ENCODE measurements at places on chromosomes 11 and 22.
A peak's percentile ranks its signal among the peaks of the same experiment; 100 is the strongest.

- no peak for DNase-seq
These were observed 5.9 kb downstream of the RANGAP1 start for GRCh38 chr22:41280065-41280464.

GRCh38 chr11:65560555-65561418, 2.6 kb upstream of the LTBP3 start:
- DNase-seq = no peak

DNA sequence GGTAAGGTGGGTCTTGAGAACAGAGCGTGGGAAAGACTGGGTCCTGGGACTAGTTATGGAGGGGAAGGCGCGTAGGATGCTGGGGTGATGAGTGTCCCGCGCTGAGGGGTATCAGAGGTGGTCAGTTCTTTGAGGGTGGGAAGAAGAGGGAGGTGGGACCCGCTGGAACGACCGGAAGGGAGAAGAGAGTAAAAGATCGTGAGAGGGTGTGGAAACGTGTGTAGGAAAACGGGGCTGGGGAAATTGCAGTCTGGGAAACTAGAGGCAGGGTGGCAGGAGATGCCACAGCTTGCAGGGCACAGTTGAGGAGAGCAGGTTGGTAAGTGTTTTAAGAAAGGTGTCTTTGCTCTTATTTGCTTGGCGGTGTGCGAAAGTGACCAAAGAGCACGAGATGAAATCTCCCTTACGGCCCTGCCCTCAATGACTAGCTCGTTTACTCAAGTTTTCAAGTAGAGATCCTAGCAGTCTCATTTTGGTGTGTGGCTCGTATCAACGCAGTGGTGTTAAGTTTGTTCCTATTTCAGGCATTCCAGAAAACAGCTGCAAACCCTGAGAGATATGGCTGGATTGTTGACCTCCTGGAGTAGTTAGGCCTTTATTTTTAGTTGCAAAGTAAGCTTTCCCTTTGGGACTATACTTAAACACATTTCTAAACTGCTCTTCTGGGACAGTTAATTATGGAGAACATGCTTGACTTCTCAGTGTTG, 615 bp downstream of the STT3A start:
- DNase-seq = no peak

DNA sequence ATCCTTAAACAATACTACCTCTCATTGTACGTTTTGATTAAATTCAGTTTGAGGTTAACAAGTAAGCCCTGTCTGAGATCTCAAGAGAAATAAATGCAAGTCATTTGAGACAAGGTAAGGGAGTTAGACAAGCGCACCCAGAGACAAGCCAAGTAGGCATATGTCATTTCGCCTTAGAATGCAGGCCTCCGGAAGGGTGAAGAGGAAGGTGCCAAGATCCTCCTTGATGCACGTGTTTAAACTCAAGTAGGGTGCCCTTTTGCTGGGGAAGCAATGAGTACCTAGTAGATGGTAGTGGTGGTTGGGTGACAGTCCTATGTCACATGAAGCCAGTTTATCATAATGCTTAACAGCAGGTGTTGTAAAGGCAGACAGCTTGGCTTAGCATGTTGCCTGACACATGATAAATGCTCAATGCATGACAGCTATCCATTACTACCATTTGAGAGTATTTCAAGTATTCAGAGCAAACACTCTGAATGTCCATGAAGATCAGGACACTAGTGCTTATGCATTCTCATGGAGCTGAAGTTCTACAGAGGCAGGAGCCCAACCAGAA, 415.9 kb downstream of the TMEM135 start:
- no peak for DNase-seq

- DNase-seq = no peak
These were observed 904 bp upstream of the ANGPTL5 start for GRCh38 chr11:101917226-101917625.

GRCh38 chr22:28914201-28914600, 30.8 kb downstream of the ZNRF3 start:
- DNase-seq = no peak

GRCh38 chr11:121800240-121800639, 315.8 kb downstream of the BLID start:
- no peak for DNase-seq

GRCh38 chr11:134524896-134525845, 113.1 kb upstream of the B3GAT1 start:
- no peak for DNase-seq

- DNase-seq = no peak
These were observed 52.2 kb downstream of the GAB2 start for GRCh38 chr11:78365381-78365792.

DNA sequence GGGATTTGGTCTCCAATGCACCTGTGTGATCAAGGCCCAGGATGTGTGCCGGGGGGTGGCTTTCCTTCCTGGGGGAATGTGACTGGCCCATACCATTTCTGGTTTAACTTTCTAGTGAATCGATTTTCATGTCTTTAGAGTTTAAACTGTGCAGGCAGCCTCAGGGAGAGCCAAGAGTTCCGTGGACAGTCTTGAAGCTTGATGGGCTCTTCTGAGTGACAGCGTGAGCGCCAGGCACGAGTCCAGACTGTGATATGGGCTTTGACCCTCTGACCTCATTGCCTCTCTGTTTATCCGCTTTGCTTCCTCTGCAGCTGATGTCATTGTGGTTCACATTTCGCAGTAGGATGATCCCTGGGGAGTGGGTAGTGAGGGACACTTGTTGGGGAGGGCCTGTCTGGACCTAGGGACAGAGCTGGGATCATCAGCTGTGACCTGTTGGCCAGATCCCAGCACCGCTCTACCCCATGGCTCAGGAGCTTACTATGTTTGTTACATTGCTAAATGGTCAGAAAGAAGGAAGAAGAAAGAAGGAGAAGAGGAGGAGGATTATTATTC, 80.6 kb upstream of the CLDN5 start:
- no peak for DNase-seq

GRCh38 chr22:27063406-27063805, 406.0 kb downstream of the MIAT start:
- no peak for DNase-seq

DNA sequence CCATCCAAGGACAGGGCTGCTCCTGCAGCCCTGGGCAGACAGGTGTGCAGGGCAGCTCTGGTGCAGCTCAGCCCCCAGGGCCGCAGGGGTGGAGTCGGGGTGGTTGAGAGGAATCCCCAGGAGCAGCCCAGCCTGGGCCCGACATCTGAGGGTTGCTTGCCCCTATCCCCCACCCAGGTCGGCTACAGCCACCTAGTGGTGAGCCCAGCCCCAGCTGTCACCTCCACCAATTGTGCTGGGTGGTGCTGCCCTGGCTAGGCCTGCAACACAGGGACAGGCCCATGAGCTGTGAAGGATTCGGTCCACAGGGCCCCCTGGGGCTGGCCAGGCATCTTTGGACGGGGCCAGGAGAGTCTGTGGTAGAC, 29.6 kb downstream of the RTN4R start:
- DNase-seq = peak; percentile 55

DNA sequence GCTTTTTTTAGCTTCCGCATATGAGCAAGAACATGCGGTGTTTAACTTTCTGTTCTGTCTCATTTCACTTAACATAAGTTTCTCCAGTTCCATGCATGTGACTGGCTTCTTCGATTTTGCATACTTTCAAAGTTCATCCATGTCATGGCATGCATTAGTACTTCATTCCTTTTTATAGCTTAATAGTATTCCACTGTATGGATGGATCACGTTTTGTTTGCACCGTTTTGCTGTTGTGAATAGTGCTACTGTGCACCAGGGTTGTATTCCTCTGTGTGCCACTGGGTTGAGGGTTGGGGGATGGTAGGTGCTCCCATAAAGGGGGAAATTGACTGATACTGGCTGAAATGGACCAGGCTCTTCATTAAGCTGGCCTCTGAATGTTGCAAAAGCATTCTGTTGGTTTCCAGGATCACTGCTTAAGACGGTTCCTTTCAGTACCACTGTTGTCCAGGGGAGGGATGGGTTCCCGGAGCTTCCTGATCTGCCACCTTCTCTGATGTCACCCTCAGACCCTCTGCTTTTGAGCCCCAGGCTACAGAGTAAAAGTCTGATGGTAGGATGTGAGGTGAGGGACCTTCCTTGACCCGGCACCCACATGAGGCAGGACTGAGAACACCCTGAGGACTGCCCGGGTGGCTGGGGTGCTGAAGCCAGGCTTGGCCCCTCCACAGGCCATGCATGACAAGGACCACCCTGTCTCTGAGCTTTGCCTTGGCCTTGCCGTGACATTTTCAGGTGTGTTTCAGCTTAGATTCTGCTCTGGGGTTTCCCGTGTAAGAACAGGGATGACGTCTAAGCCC, 24.4 kb downstream of the DGCR6L start:
- DNase-seq = no peak

- DNase-seq = no peak
These were observed 38.6 kb downstream of the BLID start for GRCh38 chr11:122077459-122077858.

DNA sequence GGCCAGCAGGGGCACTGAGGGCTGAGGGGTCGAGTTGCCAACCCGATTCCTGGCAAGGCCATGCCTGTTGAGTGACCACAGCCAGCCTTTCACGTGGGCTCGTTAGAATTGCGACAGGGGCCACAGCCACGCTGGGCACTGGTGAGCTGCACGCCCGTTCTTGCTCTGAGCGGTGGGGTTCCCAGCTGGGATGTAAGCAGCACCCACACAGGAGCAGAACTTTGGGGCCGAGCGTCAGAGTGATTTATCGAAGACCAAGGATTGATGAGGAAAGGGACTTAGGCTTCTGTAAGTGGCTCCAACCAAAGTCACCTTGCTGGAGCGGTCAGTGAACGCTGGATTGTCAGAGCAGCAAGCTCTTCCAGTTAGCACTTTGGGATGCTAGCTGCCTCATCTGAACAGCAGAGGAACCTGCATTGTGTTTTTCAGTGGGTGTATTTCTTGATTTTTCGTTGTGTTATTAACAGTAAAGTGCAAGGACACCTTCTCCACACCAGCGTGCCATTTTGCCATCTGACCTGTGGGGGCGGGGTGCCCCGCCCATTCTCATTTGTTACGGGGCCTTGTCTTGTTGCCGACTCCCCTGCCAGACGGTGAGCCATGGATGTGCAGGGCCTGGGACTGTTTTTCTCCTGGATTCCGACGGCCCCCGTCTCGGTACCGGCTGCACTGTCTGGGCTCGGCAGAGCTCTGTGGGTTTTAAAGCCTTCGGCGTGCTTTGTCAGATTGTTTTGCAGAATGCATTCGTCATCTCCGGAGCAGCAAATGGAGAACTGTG, 202.5 kb downstream of the TBC1D22A start:
- DNase-seq = no peak

- no peak for DNase-seq
These were observed 56.6 kb upstream of the DRD2 start for GRCh38 chr11:113531575-113532451.

DNA sequence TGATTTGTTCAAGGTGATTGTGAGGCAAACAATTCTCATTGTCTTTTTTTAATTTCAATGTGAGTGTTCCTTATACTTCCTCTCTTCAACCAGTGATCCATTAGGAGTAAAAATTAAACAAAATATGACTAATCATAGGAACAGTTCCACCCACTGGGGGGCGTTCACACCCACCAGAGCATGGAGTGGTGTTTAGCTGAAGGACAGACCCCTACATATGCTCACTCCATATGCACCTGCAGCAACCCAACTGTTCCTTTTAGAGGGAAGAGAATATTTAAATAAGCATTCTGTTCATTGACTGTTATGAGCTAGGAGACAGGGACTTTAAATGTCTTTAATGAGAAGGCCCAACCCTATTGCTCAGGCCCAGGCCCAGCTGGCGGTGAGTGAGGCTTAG, 78.7 kb upstream of the DRD2 start:
- no peak for DNase-seq

GRCh38 chr22:46061124-46061500, 84.2 kb upstream of the WNT7B start:
- DNase-seq = no peak

- DNase-seq = no peak
These were observed 54.4 kb downstream of the TRAF6 start for GRCh38 chr11:36455658-36456111.

GRCh38 chr11:104033561-104033960, 2.9 kb upstream of the DDI1 start:
- no peak for DNase-seq

DNA sequence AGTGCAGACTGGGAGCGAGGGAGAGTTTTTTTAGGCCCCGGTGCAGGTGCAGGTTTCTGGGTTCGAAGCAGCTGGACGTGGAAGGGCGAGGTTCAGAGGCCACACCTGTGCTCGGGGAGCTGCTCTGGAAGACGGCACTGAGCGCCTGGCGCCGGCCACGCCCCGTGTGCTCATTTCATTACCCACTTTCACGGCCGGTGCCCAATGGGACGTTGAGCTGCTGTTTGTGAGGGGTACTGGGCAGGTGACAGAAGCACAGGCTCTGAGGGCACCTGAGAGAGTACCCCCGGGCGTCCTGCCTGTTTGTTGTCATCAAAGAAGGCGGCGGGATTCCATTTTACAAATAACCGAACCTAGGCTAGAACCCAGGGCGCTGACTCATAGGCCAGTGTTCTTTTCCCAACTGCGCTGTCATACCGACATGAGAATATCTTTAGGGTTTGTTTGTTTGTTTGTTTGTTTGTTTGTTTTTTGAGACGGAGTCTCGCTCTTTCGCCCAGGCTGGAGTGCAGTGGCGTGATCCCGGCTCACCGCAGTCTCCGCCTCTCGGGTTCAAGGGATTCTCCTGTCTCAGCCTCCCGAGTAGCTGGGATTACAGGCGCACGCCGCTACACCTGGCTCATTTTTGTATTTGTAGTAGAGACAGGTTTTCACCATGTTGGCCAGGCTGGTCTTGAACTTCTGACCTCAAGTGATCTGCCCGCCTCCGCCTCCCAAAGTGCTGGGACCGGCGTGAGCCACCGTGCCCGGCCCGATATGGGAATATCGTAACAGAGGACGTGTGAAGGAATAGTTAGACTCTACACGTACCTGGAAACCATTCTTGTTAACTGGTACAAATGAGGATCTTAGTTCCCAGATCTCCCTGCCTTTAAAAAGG, 16.6 kb upstream of the SPTBN2 start:
- peak; percentile 52 for DNase-seq

- no peak for DNase-seq
These were observed 115.3 kb downstream of the PKNOX2 start for GRCh38 chr11:125279676-125280418.

GRCh38 chr11:61916737-61917333, 531 bp downstream of the RAB3IL1 start:
- DNase-seq = no peak

DNA sequence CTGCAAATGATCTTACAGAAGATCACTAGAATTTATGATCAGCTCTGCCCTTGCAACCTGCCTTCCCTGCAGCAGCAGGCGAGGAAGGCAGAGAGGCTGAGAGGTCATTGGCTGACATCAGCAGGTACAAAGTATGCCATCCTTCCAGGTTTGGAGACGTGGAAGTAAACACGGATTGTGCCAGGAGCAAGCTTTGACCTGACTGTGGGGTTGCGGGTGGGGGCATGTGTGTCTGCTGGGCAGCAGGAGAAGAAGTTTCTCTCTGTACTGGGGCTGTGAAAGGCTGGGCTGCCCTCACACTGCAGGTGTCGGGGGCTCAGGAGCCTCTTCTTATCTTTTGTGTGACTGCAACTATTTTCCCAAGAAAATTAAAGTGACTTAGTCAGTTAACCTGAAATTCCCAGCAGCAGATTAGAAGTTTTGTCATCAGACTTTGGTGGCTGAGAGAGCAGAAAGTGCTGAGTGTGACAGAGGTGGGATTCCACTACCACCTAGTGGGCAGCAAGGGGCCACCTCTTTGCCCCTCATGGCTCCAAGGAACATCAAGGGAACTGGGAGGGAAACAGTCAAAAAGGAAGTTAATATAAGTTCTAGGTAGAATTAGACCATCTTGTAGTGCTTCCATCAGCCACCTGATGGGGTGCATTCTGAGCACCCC, 565.9 kb downstream of the ETS1 start:
- DNase-seq = no peak

All from activated naive CD4-positive, alpha-beta T cell treated with Interleukin-2 at 50 U/mL for 16 hours (primary cell).